ENCODE measurements at places on chromosomes 5 and 9.

DNA sequence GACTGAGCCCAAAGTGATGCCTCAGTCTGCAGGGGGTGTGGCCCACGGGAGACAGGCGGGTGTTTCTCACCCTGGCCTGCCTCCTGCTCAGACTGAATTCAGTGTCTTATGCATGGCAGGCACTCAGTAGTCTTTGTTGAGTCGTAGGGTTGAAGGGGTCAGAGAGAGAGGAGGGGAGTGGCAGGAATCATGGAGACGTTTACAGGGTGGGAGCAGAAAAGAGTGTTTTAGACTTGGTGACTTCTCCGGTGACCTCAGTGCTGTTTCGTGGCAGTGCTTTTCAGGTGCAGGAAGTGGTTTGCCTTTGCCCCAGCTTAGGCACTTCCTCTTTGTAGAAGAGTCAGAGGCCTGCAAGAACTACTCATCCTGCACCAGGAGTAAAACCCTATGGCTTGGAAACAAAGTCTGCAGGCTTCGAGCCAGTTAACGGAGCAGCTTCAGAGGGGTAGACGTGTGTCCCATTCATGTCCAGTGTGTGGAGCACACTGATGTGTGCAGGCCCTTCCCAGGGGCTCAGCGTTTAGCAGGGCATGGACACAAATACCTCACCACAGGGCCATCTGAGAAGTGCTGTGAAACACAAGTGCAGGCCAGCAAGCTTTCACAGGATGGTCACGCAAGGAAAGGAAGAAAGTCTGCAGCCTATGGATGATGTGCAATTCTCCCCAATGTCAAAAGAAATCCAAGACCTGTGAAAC lies 24.5 kb upstream of the SEMA4D start:
- no peak for DNase-seq

- no peak for DNase-seq
These were observed 13.4 kb downstream of the OLFML2A start for GRCh38 chr9:124790301-124790700.

- no peak for DNase-seq
These were observed 174.4 kb downstream of the GAPVD1 start for GRCh38 chr9:125435776-125436612.

- peak; percentile 39 for DNase-seq
These were observed 177.2 kb downstream of the ERCC6L2 start for GRCh38 chr9:96052686-96053085.

DNA sequence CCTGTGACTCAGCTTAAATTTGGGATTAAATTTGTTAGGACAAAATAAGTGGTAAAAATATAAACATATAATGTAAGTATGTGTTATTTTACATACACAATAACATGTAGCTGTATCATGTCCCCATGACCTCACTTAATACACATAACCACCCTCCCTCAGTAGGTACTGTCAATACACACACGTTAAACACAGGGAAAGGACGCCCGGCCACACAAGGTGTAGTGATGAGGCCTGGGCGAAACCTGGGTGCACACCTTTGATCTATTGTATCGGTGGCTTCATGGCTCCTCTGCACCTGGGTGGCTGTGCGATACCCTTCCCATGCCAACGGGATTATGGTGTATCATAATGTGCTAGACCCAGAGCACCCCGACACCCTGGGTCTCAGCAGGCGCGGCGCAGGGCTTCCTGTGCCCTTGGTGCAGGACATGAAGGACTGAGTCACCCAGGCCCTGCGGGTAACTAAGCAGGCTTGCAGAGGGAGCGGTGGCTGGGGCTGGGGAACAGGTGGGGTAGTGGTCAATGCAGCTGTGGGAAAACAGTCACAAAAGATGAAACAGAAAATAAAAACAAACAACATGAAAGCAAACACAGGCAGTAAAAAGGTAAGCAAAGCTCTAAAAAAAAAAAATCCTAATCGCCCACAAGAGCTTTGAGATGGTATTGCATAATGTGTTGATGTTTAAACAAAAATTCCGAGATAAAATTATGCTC lies 127.5 kb upstream of the RETREG1 start:
- DNase-seq = peak; percentile 73
